ENCODE measurements at places on chromosomes 1 and 21.

GRCh38 chr21:41663805-41664788 is 102.8 kb downstream of the RIPK4 start:
- DNase-seq = peak; percentile 63

DNA sequence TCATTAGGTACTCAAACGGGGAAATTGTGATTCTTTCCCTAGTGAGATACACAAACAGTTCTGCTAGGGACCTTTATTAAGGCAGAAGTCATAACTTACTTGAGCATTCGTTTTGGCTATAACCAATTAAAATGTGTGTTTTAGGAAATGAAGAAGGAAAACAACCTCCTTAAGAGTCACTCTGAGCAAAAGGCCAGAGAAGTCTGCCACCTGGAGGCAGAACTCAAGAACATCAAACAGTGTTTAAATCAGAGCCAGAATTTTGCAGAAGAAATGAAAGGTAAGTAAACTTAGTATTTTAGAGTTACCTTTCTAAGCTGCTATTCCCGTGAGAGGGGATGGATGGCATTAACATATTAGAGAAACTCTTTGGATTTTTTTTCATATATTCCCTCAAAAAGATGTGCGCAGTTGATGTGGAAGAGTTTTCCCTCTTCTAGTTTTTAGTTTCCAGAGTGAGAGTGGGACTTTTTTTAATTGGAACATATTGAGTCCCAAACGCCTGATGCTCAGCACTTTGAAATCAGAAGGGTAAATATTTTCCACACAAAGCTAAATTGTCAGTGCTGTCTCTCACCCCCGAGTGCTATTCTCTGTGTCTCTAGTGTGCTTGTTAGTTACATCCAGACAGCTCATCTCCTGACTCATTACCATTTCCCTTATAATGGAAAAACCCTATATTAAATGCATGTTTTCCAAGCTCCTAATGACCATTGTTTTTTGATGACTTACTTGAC is 34.9 kb downstream of the CENPF start:
- peak; percentile 68 for DNase-seq

DNA sequence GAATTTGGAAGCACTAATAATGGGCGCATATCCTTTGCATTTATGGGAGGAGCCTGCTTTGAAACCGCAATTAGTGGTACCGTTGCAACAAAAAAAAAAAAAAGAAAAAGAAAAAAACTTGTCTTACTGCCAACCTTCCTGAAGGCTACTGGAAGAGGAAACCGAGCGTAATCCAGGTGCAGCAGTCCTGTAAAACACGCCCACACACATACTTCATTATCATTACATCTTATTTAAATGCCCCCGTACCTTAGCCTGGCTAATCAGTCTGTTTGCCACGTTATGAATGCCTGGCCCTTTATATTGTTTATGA is 686 bp upstream of the ZNF281 start:
- DNase-seq = peak; percentile 87

- DNase-seq = no peak
Measured at GRCh38 chr21:27769763-27770162, 802.9 kb upstream of the ADAMTS5 start.

Data from PC-3 (cell line).